Stimulated activated CD4-positive, alpha-beta T cell treated with anti-CD3 and anti-CD28 coated beads, Interleukin-12 subunit alpha, Interleukin-12 subunit beta, amount 100 ng/mL, for 24 hours (primary cell): ENCODE measurements at places on chromosomes 12 and 14.

DNA sequence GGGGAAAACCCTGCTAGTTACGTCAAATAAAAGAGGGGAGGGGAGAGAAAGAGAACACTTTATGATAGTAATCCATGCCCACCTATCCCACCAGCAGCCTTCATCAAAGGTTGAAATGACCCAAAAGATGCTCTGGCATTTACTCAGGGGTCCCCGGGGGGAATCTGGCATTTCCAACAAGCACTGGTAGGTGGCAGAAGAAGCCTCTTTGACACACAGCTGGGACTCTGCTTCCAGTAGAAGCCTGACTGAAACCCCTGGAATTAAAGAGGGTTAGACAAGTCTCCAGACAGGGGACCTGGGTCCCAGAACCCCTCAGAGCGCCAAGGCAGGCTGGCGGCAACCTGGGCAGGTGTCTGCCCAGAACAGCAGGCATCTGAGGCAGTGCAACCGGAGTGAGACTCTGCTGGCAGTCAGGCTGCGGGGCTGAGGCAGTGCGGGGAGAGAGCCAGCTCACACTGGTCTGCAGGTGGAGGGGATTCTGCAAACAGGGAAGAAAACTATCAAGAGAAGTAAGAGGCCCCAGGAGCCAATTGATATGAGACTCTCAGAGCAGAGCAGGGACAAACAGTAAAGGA, 85.0 kb upstream of the CAPRIN2 start:
- DNase-seq, result no peak

DNA sequence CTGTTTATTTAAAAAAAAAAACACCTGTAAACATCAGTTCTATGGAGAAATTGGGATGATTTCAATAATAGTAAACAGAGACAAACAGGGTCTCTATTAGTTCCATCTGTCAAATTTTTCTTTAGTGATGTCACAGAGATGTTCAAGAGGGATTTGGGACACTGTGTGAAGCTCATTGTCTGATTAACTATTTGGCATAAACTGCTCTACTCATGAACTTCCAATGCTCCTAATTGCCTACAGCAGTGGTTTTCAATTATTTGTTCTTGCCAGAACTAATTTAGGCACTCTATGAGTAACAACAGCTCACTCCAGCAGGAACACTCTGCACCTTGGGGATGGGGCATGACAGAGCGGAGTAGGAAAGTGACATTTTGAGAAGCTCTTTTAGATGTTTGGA, 250.1 kb upstream of the PRKD1 start:
- DNase-seq, result no peak

- no peak for DNase-seq
These were observed 7.6 kb upstream of the BRMS1L start for GRCh38 chr14:35818346-35819115.

DNA sequence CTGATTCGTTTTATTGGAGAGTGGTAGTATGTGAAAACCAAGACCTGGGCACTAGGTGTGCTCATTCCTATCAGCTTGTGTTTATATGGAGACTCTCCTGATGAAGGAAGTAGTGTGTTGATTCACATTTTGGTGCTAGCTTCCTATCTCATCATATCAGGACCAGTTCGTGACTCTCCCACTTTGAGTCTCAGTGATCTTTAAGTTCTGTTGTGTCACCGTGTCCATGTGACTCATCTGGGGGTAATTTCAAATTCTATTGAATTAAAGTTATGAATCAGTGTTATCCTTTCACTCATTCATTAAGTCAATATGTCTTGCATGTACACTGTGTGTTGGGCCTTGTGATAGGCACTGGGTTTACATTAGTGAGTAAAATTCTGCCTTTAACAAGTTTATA, 180.2 kb downstream of the CACNA1C start:
- DNase-seq, result no peak

DNA sequence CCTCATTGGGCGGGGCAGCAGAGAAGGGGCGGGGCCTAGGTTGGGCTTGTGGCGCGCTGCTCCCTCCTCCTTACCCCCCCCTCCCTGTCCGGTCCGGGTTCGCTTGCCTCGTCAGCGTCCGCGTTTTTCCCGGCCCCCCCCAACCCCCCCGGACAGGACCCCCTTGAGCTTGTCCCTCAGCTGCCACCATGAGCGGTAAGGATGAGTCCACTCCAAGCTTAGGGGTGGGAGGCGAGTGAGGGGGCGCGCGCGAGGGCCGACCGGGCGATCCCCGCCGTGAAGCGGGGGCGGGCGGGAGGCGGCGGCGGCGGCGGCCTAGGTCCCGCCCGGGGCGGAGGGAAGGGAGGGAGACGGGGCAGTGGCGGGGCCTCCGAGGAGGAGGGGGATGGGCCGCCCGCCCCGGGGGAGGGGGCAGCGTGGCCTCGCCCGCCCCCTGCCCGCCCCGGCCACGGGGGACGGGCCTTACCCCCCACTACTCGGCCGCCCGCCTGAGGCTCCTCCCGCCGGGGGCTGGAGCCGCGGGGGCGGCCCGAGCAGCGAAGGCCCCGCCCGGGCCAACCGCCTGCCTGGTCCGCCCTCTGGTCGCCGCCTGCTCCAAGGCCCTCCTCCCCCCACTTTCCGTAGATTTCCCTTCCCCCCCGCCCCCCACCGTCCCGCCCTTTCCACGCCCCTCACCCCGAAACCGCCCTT, at the start of gene SP1:
Gene SP1 (plus strand): TSS at position 73 of the 690 bp plus-strand sequence. CDS start 116 bp downstream, at position 189.
- DNase-seq, result peak; percentile 74

DNA sequence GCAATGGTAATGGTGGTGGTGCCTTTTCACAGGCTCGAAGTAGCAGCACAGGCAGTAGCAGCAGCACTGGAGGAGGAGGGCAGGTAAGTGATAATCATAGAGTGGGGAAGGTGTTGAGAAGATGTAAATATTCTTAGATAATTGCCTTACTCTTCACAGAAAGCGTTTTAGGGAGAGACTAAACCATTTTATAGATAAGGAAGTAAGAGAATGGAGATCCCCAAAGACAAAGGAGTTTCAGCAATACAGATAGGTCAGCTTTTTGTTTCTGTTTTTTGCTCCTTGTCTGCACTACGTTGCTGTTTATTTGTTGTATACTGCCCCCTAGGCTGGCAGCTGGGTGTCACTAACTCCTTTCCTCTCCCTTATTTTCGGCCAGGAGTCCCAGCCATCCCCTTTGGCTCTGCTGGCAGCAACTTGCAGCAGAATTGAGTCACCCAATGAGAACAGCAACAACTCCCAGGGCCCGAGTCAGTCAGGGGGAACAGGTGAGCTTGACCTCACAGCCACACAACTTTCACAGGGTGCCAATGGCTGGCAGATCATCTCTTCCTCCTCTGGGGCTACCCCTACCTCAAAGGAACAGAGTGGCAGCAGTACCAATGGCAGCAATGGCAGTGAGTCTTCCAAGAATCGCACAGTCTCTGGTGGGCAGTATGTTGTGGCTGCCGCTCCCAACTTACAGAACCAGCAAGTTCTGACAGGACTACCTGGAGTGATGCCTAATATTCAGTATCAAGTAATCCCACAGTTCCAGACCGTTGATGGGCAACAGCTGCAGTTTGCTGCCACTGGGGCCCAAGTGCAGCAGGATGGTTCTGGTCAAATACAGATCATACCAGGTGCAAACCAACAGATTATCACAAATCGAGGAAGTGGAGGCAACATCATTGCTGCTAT, 2.0 kb downstream of the SP1 start:
- no peak for DNase-seq

DNA sequence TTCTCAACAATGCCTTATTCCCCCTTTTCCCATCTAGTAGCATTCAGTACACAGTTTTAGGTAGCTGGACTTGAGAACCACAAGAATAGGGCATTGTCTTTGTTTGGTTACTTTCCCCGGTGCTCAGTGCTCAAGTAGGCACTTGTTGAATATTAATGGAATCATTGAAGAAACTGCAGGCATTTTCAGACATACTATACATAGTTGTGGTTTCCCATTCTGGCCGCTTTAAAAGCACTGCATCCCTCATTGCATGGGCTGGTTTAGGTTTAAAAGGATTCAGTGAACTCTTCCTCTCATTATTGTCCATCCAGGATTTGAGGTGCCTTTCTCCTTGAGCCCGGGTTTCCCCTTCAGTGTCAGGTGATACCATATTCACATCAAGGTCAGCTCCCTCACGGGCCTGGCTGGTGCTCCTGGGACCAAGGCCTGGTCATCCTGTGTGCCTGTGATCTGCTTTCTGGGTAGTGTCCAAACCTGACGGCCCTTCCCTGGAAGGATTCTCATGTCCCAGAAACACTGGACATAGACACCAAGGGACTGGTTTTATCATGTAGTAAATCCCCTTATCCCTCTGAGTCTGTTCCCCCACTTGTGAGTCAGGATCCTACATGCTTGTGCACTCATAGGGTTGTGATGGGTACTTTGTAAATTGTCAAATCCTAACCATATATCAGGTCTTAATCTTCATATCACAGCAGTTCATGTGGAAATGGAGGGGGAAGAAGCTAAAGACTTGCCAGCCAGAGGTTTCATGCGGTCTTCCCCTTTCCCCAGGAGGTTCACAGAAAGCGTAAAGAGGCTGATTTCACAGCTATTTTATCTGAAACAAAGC, 7.4 kb downstream of the TCP11L2 start:
- no peak for DNase-seq

GRCh38 chr12:92221656-92222315, 76.1 kb upstream of the BTG1 start:
- no peak for DNase-seq

DNA sequence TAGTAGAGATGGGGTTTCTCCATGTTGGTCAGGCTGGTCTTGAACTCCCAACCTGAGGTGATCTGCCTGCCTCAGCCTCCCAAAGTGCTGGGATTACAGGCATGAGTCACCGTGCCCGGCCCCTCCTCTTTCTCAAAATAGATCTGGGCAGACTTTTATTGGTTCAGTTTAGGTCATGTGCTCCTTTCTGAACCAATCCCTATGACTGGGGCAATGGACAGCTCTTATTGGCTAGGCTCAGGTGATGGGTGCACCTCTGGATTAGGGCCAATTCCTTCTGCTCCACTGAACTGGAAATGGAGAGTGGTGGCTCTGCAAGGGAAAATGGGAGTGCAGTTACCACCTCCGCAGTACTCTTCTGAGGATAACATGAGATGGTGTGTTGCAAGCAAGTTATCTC, 6.2 kb upstream of the ATP6V0A2 start:
- no peak for DNase-seq

DNA sequence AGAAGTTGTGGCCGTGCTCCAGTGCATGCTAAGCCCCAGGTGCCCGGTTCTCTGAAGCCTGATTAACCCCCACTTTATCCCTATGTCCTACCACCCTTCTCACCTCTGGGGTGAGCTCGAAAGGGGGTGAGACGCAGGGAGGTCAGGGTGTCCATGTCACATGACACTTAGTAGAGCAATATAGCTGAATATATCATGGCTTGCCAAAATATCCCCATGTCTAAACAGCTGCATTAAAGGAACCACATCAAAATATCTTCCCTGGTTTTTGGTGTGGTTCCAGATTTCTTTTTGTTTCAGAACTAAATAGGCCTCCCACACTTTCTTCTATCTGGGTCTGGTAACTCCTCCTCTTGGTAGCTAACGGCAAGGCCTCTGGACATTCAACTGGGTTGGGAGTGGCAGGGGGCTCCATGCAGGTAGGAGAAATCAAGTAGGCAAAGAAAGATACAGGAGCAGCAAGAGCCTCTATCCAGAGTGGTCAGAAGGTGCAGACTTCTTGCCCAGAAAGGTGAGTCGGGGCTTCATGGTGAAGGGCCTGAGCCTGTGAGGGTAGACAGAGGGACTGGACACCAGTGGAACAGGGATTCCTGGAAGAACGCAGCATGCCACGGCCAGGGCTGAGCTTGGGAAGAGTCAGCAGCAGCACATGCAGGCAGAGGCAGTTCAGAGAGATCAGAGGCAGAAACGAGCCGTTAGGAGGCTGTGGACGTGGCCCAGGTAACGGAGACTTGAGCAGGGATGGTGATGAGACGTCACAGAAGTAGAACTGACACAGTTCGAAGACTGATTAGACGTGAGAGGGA, 202.8 kb upstream of the DIO3 start:
- no peak for DNase-seq

DNA sequence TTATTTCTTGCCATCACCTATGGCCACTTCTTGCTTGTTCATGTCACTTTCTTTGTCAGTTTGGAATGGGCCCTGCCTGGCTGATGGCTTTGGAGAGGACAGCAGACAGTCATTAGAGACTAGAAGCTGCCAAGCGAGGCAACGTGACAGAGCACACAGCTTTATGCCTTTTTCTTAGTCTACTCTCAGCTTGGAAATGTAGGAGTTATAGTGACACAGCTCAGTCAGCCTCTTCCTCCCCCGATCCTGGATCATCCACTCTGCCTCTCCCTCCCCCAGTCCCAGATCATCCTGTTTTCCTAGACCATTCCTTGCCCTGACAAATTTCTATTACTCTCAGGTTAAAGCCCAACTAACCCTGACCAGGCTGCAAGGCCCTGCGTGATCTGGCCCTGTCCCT, 26.6 kb downstream of the ETV6 start:
- DNase-seq, result no peak

DNA sequence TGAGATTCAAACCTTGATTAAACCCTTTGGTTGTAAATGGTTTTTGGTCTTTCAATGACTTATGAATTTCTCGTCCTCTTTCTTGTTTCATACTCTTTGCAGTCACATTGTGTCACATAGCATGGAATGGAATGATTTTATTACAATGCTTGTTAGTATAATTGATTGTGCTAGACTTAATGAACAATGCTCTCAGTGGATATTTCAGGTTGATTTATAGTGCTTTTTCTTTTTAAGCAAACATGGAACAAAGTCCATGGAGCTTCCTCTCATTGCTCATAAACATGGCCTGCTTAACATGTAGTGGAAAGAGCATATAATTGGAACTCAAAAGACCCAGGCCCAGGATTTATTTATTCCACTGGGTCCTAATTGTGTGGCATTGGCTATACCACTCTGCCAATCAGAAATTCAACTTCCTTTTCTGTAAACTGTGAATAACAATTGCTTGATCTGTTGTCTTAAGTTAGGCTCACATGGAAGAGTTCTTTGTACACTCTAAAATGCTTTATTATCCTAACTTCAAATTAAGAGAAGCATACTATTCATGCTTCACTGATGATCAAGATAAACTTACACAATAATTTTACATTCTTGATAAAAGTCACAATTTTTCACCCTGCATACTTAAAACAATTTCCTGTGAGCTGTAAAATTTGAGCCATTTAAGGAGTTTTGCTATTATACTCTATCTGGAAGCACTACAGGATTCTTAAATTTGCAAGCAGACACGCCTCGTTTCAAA, 370.5 kb upstream of the PDE3A start:
- DNase-seq, result no peak

DNA sequence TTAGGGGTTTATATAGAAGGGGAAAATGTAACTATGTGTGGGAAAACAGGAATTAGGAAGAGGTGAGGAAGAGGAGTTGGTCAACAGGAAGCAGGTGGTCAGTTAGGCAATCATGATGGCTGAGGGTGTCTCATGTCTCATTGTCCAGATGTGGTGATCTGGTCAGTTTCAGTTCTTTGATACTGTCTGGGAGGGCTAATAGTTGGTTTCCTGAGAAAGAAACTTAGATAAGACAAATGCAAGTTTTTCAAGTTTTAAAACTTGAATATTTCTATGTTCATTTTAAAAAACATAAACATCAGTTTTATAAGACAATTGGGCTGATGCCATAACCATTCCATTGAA, 1121.8 kb upstream of the USP15 start:
- no peak for DNase-seq

DNA sequence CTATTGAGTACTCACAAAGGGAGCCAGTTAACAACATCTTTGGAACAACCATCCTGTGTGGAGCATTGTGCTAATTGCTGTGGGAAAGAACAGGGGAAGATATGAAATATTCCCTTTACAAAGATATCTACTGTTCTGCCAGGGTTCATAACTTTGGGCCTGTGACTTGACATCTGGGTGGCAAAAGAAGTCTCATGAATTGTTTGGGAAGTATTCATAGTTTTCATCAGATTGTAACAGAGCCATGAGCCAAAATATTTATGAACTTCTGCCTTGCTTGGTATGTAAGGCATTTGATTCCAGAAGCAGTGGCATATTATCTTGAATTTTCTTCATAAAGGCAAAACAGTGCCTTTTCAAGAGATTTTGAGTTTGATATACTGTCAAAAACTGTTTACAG, 816.2 kb downstream of the DIO2 start:
- DNase-seq, result no peak
